ENCODE measurements at places on chromosomes 7 and 10. TPM values are rescaled to one million over a fixed set of nuclear protein-coding genes. Genes with fewer than 3 reads are reported as not detected.

Gene ATP6V0A4
- 0.57 TPM for total RNA-seq

Gene KCP
- 0.09 TPM for total RNA-seq

Gene GDF2
- not detected for total RNA-seq

Gene AP5Z1
- 34.8 TPM for total RNA-seq

Gene TUBB8
- not detected for total RNA-seq

Gene SPDYE6
- total RNA-seq, result not detected

Gene NEUROG3
- total RNA-seq, result not detected

Gene CALCR
- not detected for total RNA-seq

Gene TSPAN33
- total RNA-seq, result 6.5 TPM
